Endodermal cell (in vitro differentiated cells): ENCODE measurements at places on chromosomes 12 and 14. TPM values are rescaled to one million over a fixed set of nuclear protein-coding genes. Genes with fewer than 3 reads are reported as not detected.

DNA sequence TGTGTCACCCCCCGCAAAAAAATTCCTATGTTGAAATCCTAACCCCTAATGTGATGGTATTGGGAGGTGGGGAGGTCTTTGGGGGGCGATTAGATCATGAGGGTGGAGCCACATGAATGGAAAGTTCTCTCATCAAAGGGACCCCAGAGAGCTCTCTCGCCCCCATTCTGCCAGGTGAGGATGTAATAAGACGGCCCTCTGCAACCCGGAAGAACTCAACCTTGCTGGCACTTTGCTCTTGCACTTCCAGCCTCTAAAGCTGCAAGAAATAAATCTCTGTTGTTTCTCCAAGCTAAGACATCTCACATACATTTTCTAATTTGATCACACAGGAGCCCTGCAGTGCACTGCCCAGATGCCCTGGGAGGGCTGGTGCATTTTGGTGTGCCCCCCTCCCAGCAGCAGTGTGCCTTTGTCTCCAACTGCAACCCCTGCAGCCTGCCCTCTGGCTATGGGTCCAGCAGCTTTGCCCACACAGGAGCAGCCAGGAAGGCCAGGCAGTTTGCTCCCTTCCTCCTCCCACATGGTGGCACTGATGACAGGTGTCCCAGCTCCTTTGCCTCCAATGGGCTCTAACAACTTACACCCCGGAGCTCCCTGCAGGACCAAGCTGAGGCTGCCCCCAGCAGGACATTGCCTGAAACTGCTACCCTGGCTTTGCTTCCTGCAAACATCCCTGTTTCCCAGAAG, 59.3 kb downstream of the C14orf132 start:
- peak; percentile 91 for DNase-seq

- peak; percentile 69 for DNase-seq
Measured at GRCh38 chr12:17802657-17803641, 287.0 kb downstream of the RERGL start.

- DNase-seq = peak; percentile 45
Measured at GRCh38 chr14:64943556-64943955, 1.0 kb upstream of the GPX2 start.

- DNase-seq = no peak
Measured at GRCh38 chr12:30706476-30706875, 10.8 kb upstream of the IPO8 start.

GRCh38 chr12:92132288-92132687, 13.4 kb downstream of the BTG1 start:
- no peak for DNase-seq

GRCh38 chr12:75658901-75659823, 147.8 kb upstream of the KRR1 start:
- DNase-seq = no peak

DNA sequence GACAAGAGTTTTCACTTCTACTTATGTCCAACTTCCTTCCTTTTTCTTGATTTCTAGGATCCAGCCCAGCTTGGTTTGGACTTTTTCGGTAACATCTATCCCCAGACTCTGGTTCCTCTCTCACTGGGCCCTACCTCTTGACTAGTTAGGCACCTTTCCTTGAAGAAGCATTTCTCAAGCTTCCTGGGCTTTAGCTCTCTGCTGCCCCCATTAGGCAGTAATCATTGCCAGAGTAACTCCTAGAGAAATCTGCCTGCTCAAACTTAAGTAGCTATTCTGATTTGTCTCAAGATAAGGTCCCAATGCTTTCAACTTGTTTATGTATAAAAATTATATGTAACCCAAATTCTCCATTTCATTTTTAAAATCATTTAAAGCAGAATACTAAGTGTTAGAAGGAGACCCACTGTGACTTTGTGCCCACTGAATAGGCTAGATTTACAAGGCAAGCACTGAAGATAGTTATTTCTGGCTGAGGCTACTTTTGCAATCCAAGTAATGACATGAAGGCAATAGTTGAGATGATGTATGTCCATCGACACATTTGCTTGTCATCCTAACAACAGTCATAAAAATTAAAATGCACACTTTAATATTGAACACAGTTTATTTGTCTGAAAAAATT, 275.0 kb upstream of the G2E3 start:
- DNase-seq = peak; percentile 89

DNA sequence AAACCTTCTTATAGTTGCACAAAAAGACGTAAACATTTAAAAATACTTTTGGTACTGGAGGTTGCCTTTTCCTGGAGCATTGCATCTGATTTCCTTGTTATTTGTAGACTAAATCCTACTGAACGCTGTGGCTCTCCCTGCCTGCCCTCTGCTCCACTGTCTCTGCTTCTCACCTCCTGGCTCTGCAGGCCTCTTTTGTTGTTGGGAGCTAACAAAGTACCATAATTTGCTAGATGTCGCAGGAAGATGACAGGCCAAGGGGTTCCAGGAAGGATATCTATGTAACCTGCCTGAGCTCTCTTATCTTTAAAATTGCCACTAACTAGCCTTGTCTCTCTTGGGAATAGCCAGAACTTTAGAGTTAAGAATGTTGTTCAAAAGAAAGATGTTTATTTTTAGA, 21.4 kb downstream of the SYNE2 start:
- no peak for DNase-seq

DNA sequence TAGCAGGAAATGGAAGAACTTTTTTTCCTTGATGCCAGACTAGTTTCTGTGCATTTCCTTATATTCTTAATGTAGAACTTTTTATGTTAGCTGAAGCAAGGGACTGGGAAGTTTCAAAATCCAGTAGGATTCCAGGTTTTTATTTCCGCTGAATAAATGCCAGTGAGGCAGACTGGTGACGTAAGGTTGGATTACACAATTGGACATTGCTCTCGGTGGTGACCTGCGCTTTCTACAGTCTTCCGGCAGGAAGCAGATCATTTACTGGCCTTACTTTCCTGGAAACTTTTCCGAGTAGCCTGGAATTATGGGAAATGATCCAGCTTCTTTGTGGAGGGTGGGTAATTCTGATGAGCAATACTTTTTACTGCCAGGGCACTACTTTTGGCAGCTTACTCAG, 3.6 kb downstream of the IFT43 start:
- DNase-seq = no peak

DNA sequence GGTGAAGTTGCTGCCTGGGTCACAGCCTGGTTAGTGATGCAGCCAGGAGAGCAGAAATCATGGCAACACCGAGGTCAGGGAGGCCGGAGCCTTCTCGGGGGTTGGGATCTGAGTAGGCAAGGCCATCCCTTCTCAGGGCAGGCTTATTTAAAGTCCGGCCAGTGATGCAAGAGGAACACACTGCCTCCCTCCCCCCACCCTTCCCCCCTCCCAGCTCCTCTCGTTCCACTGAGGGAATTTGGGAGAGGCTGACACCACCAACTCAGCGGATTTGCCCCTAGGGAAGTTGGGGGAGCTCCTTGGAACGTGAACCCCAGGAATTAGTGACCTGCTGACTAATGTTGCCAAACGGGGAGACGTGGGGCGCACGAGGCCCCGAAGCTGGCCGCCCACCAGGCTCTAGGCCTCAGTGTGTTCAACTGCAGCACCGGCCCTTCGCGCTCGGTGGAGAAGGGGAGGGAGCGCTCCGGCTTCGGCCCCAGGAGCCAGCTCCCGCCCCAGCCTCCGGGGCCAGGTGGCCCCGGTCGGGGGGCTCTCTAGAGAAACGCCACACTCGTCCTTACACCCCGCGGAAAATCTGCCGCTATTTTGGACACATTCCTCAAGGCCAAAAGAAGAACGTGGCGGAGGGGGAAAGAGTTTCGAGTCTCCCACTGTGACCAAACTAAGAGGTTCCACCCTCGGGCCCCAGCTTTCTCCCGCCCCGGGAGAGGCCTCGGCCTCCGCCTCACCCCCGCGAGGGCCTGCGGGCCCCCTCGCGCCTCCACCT, 1.6 kb downstream of the CTDSP2 start:
- peak; percentile 91 for DNase-seq

GRCh38 chr12:124768452-124769162, 95.1 kb downstream of the SCARB1 start:
- no peak for DNase-seq

DNA sequence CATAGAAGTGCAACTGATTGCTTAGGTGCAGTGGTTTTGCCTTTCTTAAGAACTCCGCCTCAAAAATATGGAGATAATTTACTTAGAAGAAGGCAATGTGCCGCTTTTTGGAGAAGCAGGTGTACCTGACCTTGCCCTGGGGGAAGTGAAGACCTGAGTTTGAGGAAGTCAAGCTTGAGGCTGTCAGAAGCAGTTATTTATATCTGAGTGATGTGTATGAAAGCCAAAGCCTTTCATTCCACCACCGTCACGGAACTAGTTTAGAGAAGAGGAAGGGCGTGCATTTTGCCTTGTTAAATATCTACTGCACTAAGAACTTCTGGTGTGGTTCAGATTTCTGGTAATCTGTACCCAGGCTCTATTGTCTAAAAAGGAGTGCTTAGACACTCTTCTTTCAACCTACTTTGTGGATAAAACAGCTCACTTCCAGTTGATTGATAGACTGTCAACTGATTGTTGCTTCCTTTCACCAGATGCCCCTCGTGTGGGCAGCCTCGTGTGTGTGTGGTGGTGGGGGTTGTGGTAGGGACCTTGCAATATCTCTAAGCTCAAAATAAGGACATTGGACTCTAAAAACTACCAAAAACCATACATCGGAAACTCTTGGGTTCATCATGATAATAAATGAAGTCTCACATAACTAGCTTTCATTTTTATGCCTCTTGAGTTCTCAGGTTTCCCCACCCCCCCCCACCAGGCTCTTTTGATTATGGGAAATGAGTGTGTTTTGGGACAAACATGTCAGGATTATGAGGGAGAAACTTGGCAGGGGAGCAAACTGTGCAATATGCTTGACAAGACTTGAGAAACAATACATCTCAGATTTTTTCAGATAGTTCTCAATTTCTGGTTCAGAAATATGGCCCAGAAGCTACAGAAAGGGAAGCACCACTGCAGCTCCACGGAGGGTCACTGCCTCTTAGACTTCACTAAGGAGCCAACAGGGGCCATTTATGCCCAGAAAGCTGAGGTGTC, 78.6 kb downstream of the ARF6 start:
- no peak for DNase-seq

GRCh38 chr14:105267820-105268548, 19.7 kb downstream of the BTBD6 start:
- peak; percentile 62 for DNase-seq

DNA sequence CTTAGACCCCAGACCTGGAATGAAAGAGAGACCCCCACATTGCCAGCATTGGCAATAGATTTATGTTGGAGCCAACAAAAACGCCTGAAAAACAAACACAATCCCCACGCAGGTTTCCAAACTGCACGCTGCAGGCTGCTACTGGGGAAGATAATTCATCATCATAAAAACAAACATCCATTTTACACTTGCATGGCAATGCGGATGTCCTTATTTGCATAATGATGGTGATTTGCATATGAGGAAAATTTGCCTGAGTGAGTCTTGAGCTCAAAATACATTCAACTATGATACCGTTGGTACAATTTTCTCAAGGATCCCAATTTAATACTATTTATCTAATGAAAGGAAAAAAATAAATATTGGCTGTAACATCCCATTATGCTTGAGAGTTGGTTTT, 33.6 kb upstream of the TMEM132D start:
- no peak for DNase-seq

DNA sequence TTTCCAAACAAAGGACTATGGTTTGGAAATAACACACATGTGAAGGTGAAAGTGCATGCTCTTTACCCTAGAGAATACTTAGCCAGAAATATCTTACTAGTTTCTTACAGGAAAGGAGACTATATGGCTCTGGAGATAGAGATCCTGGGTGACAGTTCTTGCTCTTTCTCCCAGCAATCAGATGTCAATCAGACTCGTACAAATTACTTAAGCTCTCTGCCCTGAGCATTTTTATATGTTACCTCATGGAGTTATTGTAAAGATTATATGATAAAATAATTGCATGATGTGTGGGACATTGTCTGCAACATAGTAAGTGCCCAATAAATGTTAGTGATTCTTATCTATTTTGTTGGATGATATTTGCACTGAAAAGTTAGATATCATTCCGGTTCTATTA, 76.8 kb downstream of the FAR2 start:
- no peak for DNase-seq

- DNase-seq = no peak
Measured at GRCh38 chr14:68893566-68893965, 85.5 kb downstream of the ACTN1 start.

- DNase-seq = no peak
Measured at GRCh38 chr12:22083167-22083566, 37.1 kb downstream of the CMAS start.

GRCh38 chr14:63383776-63384367, 65.1 kb upstream of the GPHB5 start:
- DNase-seq = no peak

DNA sequence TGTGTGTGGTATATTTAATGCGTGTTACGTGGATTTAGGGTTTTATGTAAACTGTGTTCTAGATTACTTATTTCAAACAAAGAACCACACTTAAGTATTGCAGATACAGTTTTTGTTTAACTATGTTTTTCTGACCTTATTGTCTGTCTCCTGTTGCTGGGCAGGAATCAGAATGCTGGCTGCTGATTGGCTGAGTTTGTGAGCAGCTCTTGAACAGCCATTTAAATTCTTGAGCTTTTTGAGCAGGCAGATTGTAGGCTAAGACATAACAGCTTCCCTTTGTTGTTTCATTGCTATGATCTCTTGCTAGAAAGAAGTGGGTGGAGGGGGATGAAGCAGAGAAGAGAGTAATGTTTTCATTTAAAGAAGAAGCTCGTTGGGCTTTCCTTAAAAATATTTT, 52.2 kb downstream of the ATF7IP start:
- DNase-seq = peak; percentile 93

- no peak for DNase-seq
Measured at GRCh38 chr12:119479121-119479561, 114.4 kb upstream of the TMEM233 start.

DNA sequence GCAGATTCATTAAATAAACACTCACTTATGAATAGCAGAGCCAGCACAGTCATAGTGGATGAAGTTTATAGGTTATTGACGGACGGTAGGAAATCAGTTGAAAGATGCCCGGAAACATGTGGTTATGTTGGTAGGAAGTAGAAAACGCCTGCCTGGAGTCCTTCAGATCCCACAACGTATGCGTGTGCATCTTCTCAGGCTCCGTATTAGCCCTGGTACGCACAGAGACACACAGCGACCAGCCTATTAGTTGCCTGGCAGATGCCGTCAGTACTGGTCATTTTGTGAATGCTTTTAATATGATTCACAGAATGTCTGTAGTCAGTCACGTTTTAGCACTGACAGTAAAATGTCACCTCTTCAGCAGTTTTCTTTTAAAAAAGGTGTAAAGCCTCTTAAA, 196.4 kb downstream of the RGS6 start:
- DNase-seq = no peak

The DCD gene
- total RNA-seq = not detected in 3 replicates

The RND1 gene
- total RNA-seq = 15.3 to 18.9 TPM (median 17.0 TPM) in 3 replicates

The ENDOU gene
- total RNA-seq = not detected in 3 replicates

The IRAK3 gene
- 0.19 to 0.53 TPM (median 0.27 TPM) in 3 replicates for total RNA-seq

The KCNJ8 gene
- total RNA-seq = 0.84 and 0.93 TPM in 2 replicates

The ADIPOR2 gene
- 43.0 to 53.7 TPM (median 50.9 TPM) in 3 replicates for total RNA-seq

The ACACB gene
- 10.6 and 12.7 TPM in 2 replicates for total RNA-seq

The GLIPR1L1 gene
- 1.3 and 4.2 TPM in 2 replicates for total RNA-seq

The DNAH10 gene
- 0.09 to 0.29 TPM (median 0.21 TPM) in 3 replicates for total RNA-seq

The SYT1 gene
- 6.5 to 7.7 TPM (median 6.8 TPM) in 3 replicates for total RNA-seq

The STXBP6 gene
- total RNA-seq = 1.1 and 1.5 TPM in 2 replicates
